Glutamatergic neuron (in vitro differentiated cells): ENCODE measurements at places on chromosomes 6 and 20. TPM values are rescaled to one million over a fixed set of nuclear protein-coding genes. Genes with fewer than 3 reads are reported as not detected.

- peaks cover 6% of the 10 kb centered on the region for H3K4me1 ChIP-seq
- DNase-seq = no peak
- H3K4me3 ChIP-seq = no peak overlapping the region
- H3K36me3 ChIP-seq = peaks cover 9% of the 10 kb centered on the region
These were observed 36.5 kb upstream of the PSMF1 start for GRCh38 chr20:1081891-1082290.

GRCh38 chr6:48134246-48134645 lies 23.2 kb upstream of the PTCHD4 start:
- H3K36me3 ChIP-seq = no peaks in the 10 kb centered on the region
- H3K4me3 ChIP-seq = no peak overlapping the region
- no peak for DNase-seq
- no peaks in the 10 kb centered on the region for H3K4me1 ChIP-seq
- no peak overlapping the region for H3K27ac ChIP-seq

The XKR7 gene
- total RNA-seq = 284 TPM

- peaks cover 4% of the 10 kb centered on the region for H3K36me3 ChIP-seq
- H3K4me1 ChIP-seq = no peaks in the 10 kb centered on the region
- H3K27me3 ChIP-seq = peaks cover 2% of the 10 kb centered on the region
- no peak overlapping the region for H3K27ac ChIP-seq
- DNase-seq = no peak
These were observed 251.4 kb downstream of the DOK5 start for GRCh38 chr20:54726687-54727300.

The OPRM1 gene
- not detected for total RNA-seq

The DSP gene
- total RNA-seq = 8.9 TPM

The OPN5 gene
- total RNA-seq = not detected

- peaks cover 8% of the 10 kb centered on the region for H3K36me3 ChIP-seq
- peaks cover 36% of the 10 kb centered on the region for H3K4me1 ChIP-seq
- no peak overlapping the region for H3K4me3 ChIP-seq
- DNase-seq = no peak
These were observed 51.0 kb upstream of the CLDN20 start for GRCh38 chr6:155212616-155213380.

- H3K4me3 ChIP-seq = no peak overlapping the region
- no peak overlapping the region for H3K27ac ChIP-seq
- H3K4me1 ChIP-seq = peaks cover 11% of the 10 kb centered on the region
- no peaks in the 10 kb centered on the region for H3K36me3 ChIP-seq
- peaks cover 2% of the 10 kb centered on the region for H3K27me3 ChIP-seq
These were observed 70.5 kb upstream of the FAM184A start for GRCh38 chr6:119148825-119149525.

The NR2E1 gene
- not detected for total RNA-seq

- no peak overlapping the region for H3K27ac ChIP-seq
- no peaks in the 10 kb centered on the region for H3K4me1 ChIP-seq
- peaks cover 5% of the 10 kb centered on the region for H3K36me3 ChIP-seq
- H3K27me3 ChIP-seq = no peaks in the 10 kb centered on the region
- no peak overlapping the region for H3K4me3 ChIP-seq
These were observed 568.5 kb upstream of the ID4 start for GRCh38 chr6:19268718-19269117.

GRCh38 chr6:70162972-70163371 lies 139.9 kb downstream of the COL9A1 start:
- peaks cover 5% of the 10 kb centered on the region for H3K4me1 ChIP-seq
- DNase-seq = no peak
- no peaks in the 10 kb centered on the region for H3K36me3 ChIP-seq
- H3K4me3 ChIP-seq = no peak overlapping the region
- H3K27ac ChIP-seq = no peak overlapping the region
- H3K27me3 ChIP-seq = no peaks in the 10 kb centered on the region

The ERVFRD-1 gene
- not detected for total RNA-seq

GRCh38 chr20:44182863-44183262 lies 4.1 kb downstream of the JPH2 start:
- no peak for DNase-seq
- H3K27ac ChIP-seq = no peak overlapping the region
- no peak overlapping the region for H3K4me3 ChIP-seq
- H3K36me3 ChIP-seq = no peaks in the 10 kb centered on the region
- peaks cover 15% of the 10 kb centered on the region for H3K4me1 ChIP-seq

- H3K27ac ChIP-seq = peak overlapping the region; percentile 62
- H3K4me3 ChIP-seq = peak overlapping the region; percentile 23
- peaks cover 10% of the 10 kb centered on the region for H3K27me3 ChIP-seq
- DNase-seq = no peak
- H3K4me1 ChIP-seq = peaks cover 77% of the 10 kb centered on the region
These were observed 155.9 kb upstream of the INSM1 start for GRCh38 chr20:20211988-20212518.

GRCh38 chr20:51034988-51035656 lies 12.2 kb upstream of the KCNG1 start:
- H3K27ac ChIP-seq = no peak overlapping the region
- peaks cover 3% of the 10 kb centered on the region for H3K27me3 ChIP-seq
- H3K36me3 ChIP-seq = no peaks in the 10 kb centered on the region
- peaks cover 2% of the 10 kb centered on the region for H3K4me1 ChIP-seq
- H3K4me3 ChIP-seq = no peak overlapping the region

The AVP gene
- total RNA-seq = not detected

GRCh38 chr6:76774781-76775384 lies 688.4 kb downstream of the HTR1B start:
- no peak overlapping the region for H3K4me3 ChIP-seq
- no peaks in the 10 kb centered on the region for H3K4me1 ChIP-seq
- DNase-seq = no peak
- no peaks in the 10 kb centered on the region for H3K27me3 ChIP-seq
- H3K27ac ChIP-seq = no peak overlapping the region

DNA sequence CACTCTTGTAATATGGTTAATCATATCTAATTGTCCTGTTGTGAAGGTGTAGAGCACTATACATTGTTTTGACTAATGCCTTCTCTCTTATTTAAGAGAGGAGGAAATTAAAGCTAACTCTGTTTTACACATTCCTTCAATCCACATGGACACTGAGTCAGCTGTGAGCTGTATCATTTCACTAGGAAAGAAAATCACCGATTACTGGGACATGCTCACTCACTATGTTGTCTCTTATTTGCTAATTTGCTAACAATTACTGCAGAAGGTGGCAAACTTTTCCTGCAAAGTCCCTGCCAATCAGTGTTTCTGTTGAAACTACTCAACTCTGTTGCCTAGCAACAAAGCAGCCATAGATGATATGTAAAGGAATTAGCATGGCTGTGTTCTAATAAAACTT lies 98.2 kb downstream of the BCAS1 start:
- no peak overlapping the region for H3K27ac ChIP-seq
- H3K4me1 ChIP-seq = no peaks in the 10 kb centered on the region
- H3K27me3 ChIP-seq = no peaks in the 10 kb centered on the region
- H3K4me3 ChIP-seq = no peak overlapping the region

The SPACA1 gene
- total RNA-seq = not detected

The CDH4 gene
- total RNA-seq = 1.2 TPM

The PLEKHG1 gene
- total RNA-seq = 7.3 TPM

The IL17F gene
- not detected for total RNA-seq

The GTSF1L gene
- not detected for total RNA-seq

- peak overlapping the region; percentile 20 for H3K27ac ChIP-seq
- no peak for DNase-seq
These were observed 34.4 kb upstream of the RAB23 start for GRCh38 chr6:57256541-57256940.

The HACE1 gene
- 22.0 TPM for total RNA-seq

GRCh38 chr6:105251689-105252088 lies 71.9 kb upstream of the POPDC3 start:
- no peak overlapping the region for H3K4me3 ChIP-seq
- peaks cover 4% of the 10 kb centered on the region for H3K4me1 ChIP-seq
- no peaks in the 10 kb centered on the region for H3K36me3 ChIP-seq
- no peak overlapping the region for H3K27ac ChIP-seq

- H3K36me3 ChIP-seq = no peaks in the 10 kb centered on the region
- H3K27me3 ChIP-seq = peaks cover 3% of the 10 kb centered on the region
- no peak overlapping the region for H3K27ac ChIP-seq
- H3K4me1 ChIP-seq = no peaks in the 10 kb centered on the region
- DNase-seq = no peak
- H3K4me3 ChIP-seq = no peak overlapping the region
These were observed 49.7 kb downstream of the JPH2 start for GRCh38 chr20:44137266-44137801.

GRCh38 chr6:32271429-32271828 lies 47.6 kb upstream of the NOTCH4 start:
- no peak for DNase-seq
- no peaks in the 10 kb centered on the region for H3K36me3 ChIP-seq
- no peaks in the 10 kb centered on the region for H3K27me3 ChIP-seq
- no peak overlapping the region for H3K27ac ChIP-seq

The SCGN gene
- 1.2 TPM for total RNA-seq

DNA sequence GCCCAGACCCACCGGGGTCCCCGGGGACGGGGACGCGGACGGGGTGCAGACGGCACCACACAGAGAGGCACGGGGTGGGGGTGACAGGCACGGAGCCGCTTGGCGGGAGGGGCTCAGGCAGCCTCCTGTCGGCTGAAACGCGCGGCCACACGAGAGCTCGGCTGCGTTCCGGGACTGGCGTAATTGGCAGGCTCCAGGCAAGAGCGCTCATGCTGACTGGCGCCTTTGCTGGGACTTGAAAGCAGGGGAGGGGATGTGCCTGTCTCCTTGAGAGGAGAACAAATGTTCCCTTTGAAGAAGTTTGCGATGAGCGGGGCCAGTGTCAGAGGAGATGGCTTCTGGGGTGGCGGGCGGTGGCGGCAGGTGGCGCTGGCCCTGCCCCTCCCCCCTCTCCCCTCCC lies 25.8 kb downstream of the BHLHE23 start:
- peaks cover 18% of the 10 kb centered on the region for H3K27me3 ChIP-seq
- H3K36me3 ChIP-seq = no peaks in the 10 kb centered on the region
- H3K4me1 ChIP-seq = peaks cover 44% of the 10 kb centered on the region

GRCh38 chr6:73560182-73560732 lies 39.4 kb upstream of the EEF1A1 start:
- H3K4me1 ChIP-seq = no peaks in the 10 kb centered on the region
- H3K27ac ChIP-seq = no peak overlapping the region
- no peak for DNase-seq

DNA sequence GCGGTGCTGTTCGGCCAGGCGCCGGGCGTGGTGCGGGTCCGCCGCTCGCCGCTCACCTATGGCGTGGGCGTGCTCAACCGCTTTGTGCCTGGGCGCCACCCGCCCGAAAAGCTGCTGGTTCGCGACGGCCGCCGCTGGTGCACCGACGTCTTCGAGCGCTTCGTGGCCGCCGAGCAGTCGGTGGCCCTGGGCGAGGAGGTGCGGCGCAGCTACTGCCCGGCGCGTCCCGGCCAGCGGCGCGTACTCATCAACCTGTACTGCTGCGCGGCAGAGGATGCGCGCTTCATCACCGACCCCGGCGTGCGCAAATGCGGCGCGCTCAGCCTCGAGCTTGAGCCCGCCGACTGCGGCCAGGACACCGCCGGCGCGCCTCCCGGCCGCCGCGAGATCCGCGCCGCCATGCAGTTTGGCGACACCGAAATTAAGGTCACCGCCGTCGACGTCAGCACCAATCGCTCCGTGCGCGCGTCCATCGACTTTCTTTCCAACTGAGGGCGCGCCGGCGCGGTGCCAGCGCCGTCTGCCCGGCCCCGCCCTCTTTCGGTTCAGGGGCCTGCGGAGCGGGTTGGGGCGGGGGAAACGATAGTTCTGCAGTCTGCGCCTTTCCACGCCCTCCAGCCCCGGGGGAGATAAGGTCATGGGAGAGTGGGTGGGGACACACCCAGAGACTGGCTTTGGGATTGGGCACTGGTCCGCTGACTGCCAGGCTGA lies 15.7 kb downstream of the ADISSP start:
- H3K4me1 ChIP-seq = no peaks in the 10 kb centered on the region
- no peak overlapping the region for H3K27ac ChIP-seq
- H3K36me3 ChIP-seq = no peaks in the 10 kb centered on the region
- peak; percentile 54 for DNase-seq
- H3K27me3 ChIP-seq = peaks cover 11% of the 10 kb centered on the region

GRCh38 chr6:146915671-146916127 lies 288.5 kb upstream of the STXBP5 start:
- H3K36me3 ChIP-seq = no peaks in the 10 kb centered on the region
- peaks cover 6% of the 10 kb centered on the region for H3K4me1 ChIP-seq
- no peaks in the 10 kb centered on the region for H3K27me3 ChIP-seq
- no peak overlapping the region for H3K27ac ChIP-seq

- no peaks in the 10 kb centered on the region for H3K36me3 ChIP-seq
- H3K27me3 ChIP-seq = peaks cover 1% of the 10 kb centered on the region
- H3K4me1 ChIP-seq = no peaks in the 10 kb centered on the region
These were observed 517.0 kb downstream of the BTBD3 start for GRCh38 chr20:12434672-12435071.

The CTCFL gene
- not detected for total RNA-seq

The ZSCAN12 gene
- total RNA-seq = 16.7 TPM

The MAP3K5 gene
- 0.66 TPM for total RNA-seq

- no peaks in the 10 kb centered on the region for H3K36me3 ChIP-seq
- no peak overlapping the region for H3K27ac ChIP-seq
- peaks cover 5% of the 10 kb centered on the region for H3K27me3 ChIP-seq
- DNase-seq = no peak
- no peaks in the 10 kb centered on the region for H3K4me1 ChIP-seq
These were observed 50.8 kb downstream of the UTRN start for GRCh38 chr6:144335914-144336313.

- H3K36me3 ChIP-seq = no peaks in the 10 kb centered on the region
- H3K4me3 ChIP-seq = no peak overlapping the region
These were observed 302.6 kb downstream of the GMDS start for GRCh38 chr6:1942834-1943233.

- no peak overlapping the region for H3K4me3 ChIP-seq
- no peak for DNase-seq
- H3K36me3 ChIP-seq = no peaks in the 10 kb centered on the region
- no peak overlapping the region for H3K27ac ChIP-seq
These were observed 41.9 kb downstream of the PKHD1 start for GRCh38 chr6:52045481-52045880.

GRCh38 chr6:55957961-55958422 lies 82.6 kb upstream of the BMP5 start:
- H3K27ac ChIP-seq = no peak overlapping the region
- peaks cover 4% of the 10 kb centered on the region for H3K4me1 ChIP-seq
- H3K36me3 ChIP-seq = no peaks in the 10 kb centered on the region
- no peaks in the 10 kb centered on the region for H3K27me3 ChIP-seq
